Psoas muscle (tissue), 8 donors: ENCODE measurements at places on chromosomes 5 and 9.

GRCh38 chr5:58090704-58091103, 369.2 kb downstream of the PLK2 start:
- no peaks in the 10 kb centered on the region for H3K4me1 ChIP-seq
- H3K27me3 ChIP-seq, result no peaks in the 10 kb centered on the region
- no peak for DNase-seq

- no peaks in the 10 kb centered on the region for H3K4me1 ChIP-seq
- H3K27me3 ChIP-seq, result no peaks in the 10 kb centered on the region
- H3K27ac ChIP-seq, result no peak overlapping the region
- H3K4me3 ChIP-seq, result no peak overlapping the region
Measured at GRCh38 chr9:88017096-88017495, 42.8 kb upstream of the CDK20 start.

DNA sequence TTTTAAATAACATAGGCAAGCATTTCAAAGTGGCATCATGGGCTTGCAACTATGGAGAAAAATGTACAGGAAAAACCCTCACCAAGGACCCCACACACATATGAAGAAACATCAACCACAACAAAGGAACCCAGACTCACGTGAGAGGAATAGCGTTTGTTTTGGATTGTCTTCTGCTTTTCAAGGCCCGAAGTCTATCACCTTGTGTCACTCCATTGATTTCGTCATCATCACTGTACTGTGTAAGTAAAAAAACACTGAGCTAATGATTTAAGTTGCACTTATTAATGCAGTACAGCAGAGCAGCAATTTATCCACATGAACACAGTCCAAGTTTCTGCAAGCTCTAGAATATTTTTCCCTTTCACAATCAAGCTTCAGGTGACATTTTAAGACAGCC, 72.4 kb downstream of the HABP4 start:
- H3K4me3 ChIP-seq, result no peak overlapping the region
- no peak overlapping the region for H3K27ac ChIP-seq
- H3K27me3 ChIP-seq, result no peaks in the 10 kb centered on the region
- no peak for DNase-seq

DNA sequence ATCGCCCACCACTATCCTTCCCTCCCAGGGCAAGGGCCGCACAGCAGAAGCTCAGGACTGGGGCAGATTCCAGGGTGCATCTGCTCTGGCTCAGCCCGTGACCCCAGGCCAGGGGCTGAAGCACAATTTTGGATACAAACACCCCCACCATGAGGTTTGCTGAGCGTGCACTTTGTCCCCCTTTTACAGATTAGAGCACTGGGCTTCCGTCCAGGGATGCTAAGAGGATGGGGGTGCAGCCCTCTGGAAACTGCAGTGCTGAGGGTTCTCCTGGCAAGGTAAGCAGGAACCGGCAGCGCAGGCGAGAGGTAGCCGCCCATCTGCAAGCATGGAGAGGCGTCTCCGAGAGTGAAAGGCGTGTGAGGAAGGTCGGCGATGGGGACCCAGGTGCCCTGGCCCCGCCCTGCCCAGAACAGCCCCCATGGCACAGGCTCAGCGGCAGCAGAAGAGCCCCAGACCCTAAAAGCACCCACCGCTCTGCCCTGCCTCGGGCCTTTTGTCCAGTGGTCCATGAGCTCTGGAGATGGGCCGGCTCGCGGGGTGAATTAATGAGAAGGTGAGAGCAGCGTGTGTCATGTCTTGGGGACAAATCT, 54.5 kb upstream of the OLFM1 start:
- H3K4me3 ChIP-seq, result no peak overlapping the region
- no peaks in the 10 kb centered on the region for H3K36me3 ChIP-seq
- no peak overlapping the region for H3K27ac ChIP-seq

DNA sequence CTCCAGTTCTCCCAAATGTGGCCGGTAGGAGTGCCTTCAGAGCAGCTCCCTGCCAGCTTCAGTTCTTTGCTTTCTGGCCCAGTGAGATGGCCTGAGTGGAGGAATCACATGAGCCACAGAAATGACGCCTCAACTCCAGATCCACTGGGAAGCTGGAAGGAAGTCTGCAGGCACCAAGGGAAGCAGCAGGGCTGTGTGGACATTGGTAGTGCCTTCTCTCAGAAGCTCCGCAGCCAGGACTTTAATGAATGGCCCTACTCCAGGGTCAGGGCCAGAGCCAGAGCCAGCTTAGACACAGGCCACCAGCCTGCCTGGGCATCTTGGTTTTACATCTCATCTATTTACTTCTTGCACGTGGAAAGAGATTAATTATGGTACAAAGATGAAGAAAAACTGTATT, 12.0 kb upstream of the PSMB7 start:
- no peak overlapping the region for H3K4me3 ChIP-seq
- no peak for DNase-seq
- H3K4me1 ChIP-seq, result no peaks in the 10 kb centered on the region
- no peaks in the 10 kb centered on the region for H3K27me3 ChIP-seq
- H3K27ac ChIP-seq, result no peak overlapping the region

DNA sequence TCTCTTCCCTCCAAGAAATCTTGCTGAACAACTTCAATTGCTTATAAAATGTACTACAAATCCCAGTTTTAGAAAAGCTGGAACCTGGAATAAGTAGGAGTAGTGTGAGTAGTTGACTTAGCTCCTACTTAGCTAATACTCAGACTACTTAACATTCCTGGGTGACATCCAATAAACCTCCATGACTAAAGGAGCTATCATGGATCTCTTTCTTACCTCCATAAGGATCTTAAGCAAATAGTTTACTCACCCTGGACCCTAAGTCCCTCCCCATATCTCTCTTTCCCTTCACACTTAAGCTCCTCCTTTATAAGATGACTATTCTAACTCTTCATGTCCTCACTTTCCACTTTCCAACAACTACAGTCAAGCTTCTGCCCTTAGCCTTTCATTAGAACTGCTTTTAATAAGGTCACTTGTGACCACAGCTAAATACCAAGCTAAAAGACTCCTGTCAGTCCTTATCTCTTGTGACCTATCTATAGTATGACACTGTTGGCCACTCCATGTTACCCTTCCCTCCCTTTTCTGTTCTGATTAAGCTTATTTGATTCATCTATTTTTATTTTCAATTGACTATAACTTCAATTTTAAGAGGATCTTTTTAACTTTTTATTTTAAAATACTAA, 194.9 kb downstream of the RFX3 start:
- no peak overlapping the region for H3K27ac ChIP-seq
- H3K27me3 ChIP-seq, result no peaks in the 10 kb centered on the region
- H3K4me1 ChIP-seq, result no peaks in the 10 kb centered on the region
- no peak for DNase-seq
- H3K36me3 ChIP-seq, result no peaks in the 10 kb centered on the region
- no peak overlapping the region for H3K4me3 ChIP-seq

GRCh38 chr9:85716031-85716877, 25.5 kb downstream of the AGTPBP1 start:
- no peaks in the 10 kb centered on the region for H3K27me3 ChIP-seq
- no peak for DNase-seq
- no peaks in the 10 kb centered on the region for H3K36me3 ChIP-seq

- peaks cover 2% of the 10 kb centered on the region for H3K27me3 ChIP-seq
- no peak for DNase-seq
- no peak overlapping the region for H3K27ac ChIP-seq
Measured at GRCh38 chr9:88782931-88783710, 208.1 kb upstream of the S1PR3 start.

DNA sequence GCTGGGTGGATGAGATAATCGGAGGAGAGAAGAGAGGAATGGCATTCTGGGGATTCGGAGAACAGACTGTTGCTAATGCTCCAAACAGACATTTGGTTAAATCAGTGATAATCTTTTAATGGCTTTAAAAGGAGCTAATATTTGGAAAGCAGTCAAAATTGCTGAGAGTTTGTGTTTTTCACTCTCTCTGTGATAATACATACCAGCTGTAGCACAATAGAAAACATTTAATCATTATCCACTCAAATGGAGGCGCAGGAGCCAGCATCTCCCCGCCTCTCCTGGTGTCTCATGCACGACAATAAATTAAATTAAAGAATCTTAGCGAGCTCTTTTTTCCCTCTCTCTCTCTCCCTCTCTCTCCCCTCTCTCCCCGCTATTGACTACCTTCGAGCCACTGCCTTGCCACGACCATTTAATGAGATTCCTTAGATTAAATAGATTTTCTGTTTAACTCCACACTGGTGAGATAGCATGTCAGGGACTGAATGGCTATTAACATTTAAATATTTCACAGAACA, 268.6 kb upstream of the MVB12B start:
- no peak for DNase-seq
- peaks cover 65% of the 10 kb centered on the region for H3K27me3 ChIP-seq
- H3K4me3 ChIP-seq, result no peak overlapping the region
- H3K27ac ChIP-seq, result no peak overlapping the region

DNA sequence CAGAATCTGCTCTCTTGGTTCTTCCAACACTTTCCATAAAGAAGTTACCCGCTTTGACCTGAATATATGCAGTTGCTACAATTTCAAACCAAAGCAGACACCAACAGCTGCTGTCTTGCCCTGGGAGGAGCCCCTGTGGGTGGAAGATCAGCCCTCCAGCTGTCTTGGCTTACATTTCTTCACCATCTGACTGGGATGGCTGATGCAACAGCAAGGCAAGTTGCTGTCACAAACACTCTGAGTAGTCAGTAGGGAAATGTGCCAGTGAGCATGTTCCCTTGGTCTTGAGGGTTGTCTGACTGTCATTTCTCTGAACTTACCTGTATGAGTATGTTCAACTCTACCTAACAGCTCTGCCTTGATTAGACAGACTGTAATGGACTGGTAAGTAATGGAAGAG, 152.9 kb downstream of the SGCD start:
- H3K27ac ChIP-seq, result peak overlapping the region; percentile 63
- peaks cover 39% of the 10 kb centered on the region for H3K4me1 ChIP-seq
- no peaks in the 10 kb centered on the region for H3K36me3 ChIP-seq
- DNase-seq, result peak; percentile 53
- H3K4me3 ChIP-seq, result no peak overlapping the region

DNA sequence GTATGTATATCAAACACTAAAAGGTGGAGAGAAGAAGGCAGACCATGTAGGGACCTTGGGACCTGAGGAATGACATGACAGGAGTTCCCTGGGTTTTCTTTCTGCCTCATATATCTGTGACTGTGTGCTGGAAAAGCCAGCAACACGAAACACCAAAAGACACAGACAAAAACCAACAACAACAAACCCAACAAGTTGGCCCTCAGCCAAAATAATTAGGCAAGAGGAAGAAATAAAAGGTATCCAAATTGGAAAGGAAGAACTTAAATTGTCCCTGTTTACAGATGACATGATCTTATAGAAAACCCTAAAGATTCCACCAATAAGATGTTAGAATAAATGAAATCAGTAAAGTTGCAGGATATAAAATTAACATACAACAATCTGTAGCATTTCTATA, 21.7 kb downstream of the ABO start:
- peaks cover 16% of the 10 kb centered on the region for H3K27me3 ChIP-seq
- H3K4me3 ChIP-seq, result no peak overlapping the region
- no peak for DNase-seq
- H3K36me3 ChIP-seq, result no peaks in the 10 kb centered on the region

DNA sequence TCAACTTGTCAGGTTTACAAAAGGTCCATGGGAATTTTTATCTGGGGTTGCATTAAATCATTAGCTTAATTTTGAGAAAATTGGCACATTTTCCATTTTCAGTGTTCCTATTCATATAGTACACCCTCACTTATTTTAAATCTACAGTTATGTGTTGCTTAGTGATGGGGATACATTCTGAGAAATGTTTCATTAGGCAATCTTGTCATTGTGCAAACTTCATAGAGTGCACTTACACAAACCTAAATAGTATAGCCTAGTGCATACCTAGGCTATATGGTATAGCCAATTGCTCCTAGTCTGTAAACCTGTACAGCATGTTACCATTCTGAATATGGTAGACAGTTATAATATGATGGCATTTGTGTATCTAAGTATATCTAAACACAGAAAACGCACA, 19.8 kb upstream of the FAM151B start:
- no peak for DNase-seq
- no peaks in the 10 kb centered on the region for H3K4me1 ChIP-seq
- no peak overlapping the region for H3K27ac ChIP-seq
- H3K4me3 ChIP-seq, result no peak overlapping the region
- H3K27me3 ChIP-seq, result no peaks in the 10 kb centered on the region

DNA sequence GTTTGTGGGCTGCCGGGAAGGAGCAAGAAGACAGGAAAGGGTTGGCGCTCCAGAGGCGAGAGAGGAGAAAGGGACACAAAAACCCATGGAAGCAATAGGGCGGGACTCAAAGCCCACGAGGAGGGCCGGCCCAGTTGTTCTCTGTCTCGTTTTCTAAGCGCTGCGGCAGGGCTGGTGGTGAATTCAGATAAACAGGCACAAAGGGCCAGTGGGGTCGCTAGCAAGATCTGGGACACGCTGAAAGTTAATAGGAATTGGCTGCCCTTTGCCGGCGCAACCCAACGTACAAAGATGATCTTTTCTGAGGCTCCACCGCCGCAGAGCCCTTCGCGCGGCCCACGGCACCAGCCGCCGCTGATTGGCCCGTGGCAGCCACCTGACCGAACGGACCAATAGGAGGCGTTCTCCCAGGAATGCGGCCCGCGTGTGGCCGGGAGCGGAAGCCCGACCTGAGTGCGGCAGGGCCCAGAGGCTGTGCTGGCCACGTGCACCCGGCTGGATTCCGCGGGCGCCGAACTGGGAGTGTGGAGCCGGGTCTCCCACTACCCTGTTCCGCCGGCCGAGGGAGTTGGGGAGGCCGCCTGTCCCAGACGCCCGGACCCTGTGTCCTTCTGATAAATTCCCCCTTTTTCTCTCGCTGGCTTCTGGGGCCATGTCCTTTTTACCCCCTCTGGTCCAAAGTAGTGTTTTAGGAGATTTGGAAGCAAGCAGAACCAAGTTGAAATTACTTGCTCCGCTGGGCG, 16.8 kb upstream of the NSD1 start:
- no peaks in the 10 kb centered on the region for H3K36me3 ChIP-seq
- peak; percentile 96 for DNase-seq
- peak overlapping the region; percentile 63 for H3K4me3 ChIP-seq
- H3K27ac ChIP-seq, result peak overlapping the region; percentile 86
- peaks cover 14% of the 10 kb centered on the region for H3K4me1 ChIP-seq

- no peaks in the 10 kb centered on the region for H3K36me3 ChIP-seq
- H3K27ac ChIP-seq, result no peak overlapping the region
- peaks cover 26% of the 10 kb centered on the region for H3K4me1 ChIP-seq
- H3K27me3 ChIP-seq, result no peaks in the 10 kb centered on the region
Measured at GRCh38 chr5:177363565-177363964, 5.8 kb downstream of the RGS14 start.

- H3K27ac ChIP-seq, result no peak overlapping the region
- DNase-seq, result no peak
- H3K4me1 ChIP-seq, result no peaks in the 10 kb centered on the region
- no peaks in the 10 kb centered on the region for H3K36me3 ChIP-seq
Measured at GRCh38 chr9:78386773-78387172, 89.8 kb downstream of the PSAT1 start.

DNA sequence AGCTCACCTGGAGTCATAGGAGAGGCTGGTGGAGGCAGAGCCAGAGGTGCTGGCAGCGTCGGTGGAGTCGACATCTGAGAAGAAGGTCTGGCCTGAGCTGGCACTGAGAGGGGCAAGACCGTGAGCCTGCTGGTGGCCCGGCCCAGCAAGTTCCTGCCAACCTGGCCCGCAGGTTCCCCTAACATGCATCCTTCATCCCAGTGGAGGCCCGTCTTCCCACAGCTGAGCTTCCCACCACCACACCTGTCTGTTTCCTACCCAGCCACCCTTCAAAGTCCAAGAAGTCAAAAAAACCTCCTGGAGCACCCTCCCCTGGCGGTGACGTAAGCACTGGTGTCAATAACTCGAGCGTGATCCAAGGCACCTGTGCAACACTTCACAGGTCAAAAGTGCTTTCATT, 16.9 kb downstream of the PHF19 start:
- H3K27me3 ChIP-seq, result no peaks in the 10 kb centered on the region
- H3K27ac ChIP-seq, result no peak overlapping the region
- H3K4me3 ChIP-seq, result no peak overlapping the region
